ENCODE measurements at places on chromosomes 1 and 21.
A peak's percentile ranks its signal among the peaks of the same experiment; 100 is the strongest.

GRCh38 chr21:14284481-14284880 lies 68.5 kb downstream of the RBM11 start:
- DNase-seq = no peak

GRCh38 chr1:46400421-46400820 lies 6.3 kb downstream of the FAAH start:
- DNase-seq = no peak

GRCh38 chr1:90731382-90732050 lies 14.4 kb upstream of the BARHL2 start:
- no peak for DNase-seq

DNA sequence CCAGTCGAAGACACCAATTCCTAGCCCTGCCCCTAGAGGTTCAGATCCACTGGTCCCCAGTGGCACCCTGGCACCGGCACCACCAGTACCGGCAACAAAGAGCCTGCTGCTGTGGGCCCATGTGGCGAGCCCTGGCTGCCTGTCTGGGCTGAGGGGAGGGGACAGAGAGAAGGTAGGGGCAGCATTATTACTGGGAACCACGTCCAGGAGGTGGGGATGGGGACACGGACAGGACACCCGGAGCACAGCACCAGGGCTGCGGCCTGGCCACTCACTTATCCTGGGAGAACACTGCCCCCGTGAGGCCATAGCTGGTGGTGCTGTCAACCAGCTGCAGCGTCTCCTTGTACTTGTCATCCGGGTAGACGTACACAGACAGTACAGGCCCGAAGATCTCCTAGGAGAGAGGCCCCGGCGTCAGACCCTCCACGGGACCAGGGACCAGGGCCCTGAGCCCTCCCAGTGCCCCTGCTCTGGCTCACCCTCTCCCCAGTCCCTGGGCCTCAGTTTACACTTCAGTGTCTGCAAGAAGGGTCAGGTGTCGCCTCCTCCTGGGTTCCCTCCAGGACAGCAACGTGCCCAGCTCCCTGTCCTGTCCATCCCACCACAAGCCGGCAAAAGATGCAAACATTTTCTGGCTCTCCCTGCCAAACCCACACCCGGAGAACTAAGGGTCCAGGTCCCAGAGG lies 15.8 kb upstream of the TAS1R2 start:
- peak; percentile 34 for DNase-seq

DNA sequence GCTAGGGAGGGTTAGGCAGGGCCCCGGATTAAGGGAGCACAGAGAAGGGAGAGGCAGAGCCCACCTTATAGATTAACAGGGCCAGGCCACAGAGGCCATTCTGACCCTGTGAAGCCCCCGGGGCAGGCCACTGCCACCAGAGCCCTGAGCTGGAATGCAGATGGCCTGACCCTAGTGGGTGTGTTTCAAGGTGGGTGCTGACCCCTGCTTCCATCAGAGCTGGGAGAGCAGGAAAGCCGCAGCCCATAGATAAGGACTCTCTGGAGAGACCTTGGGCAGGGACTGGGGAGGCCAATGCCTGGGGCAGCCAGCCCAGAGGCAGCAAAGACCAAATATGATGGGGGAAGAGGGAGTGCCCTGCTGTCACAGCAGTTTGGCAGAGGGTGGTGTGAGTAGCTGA lies 35.9 kb downstream of the NCMAP start:
- DNase-seq = no peak

DNA sequence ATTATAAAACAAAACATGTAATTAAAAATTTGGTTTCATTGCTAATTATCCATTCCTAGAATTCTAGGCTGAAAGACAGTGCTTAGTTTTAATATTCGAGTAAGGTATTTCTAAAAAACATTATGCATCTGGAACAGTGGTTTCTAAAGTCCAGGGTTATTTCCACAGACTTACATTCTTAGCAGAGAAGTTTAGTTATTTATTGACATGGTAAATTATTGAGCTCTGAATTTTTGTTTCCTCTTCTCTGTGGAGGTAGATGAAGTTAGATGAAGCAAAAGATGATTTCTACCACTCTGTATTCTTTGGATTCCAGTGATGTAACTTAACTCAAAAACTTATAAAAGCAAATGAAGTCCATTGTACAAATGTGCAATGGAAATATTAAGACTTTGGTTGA lies 709.4 kb downstream of the MRPL39 start:
- DNase-seq = no peak

- DNase-seq = no peak
Measured at GRCh38 chr21:35475762-35476161, 426.7 kb upstream of the RUNX1 start.

- no peak for DNase-seq
Measured at GRCh38 chr1:88877382-88877825, 14.0 kb downstream of the GTF2B start.

DNA sequence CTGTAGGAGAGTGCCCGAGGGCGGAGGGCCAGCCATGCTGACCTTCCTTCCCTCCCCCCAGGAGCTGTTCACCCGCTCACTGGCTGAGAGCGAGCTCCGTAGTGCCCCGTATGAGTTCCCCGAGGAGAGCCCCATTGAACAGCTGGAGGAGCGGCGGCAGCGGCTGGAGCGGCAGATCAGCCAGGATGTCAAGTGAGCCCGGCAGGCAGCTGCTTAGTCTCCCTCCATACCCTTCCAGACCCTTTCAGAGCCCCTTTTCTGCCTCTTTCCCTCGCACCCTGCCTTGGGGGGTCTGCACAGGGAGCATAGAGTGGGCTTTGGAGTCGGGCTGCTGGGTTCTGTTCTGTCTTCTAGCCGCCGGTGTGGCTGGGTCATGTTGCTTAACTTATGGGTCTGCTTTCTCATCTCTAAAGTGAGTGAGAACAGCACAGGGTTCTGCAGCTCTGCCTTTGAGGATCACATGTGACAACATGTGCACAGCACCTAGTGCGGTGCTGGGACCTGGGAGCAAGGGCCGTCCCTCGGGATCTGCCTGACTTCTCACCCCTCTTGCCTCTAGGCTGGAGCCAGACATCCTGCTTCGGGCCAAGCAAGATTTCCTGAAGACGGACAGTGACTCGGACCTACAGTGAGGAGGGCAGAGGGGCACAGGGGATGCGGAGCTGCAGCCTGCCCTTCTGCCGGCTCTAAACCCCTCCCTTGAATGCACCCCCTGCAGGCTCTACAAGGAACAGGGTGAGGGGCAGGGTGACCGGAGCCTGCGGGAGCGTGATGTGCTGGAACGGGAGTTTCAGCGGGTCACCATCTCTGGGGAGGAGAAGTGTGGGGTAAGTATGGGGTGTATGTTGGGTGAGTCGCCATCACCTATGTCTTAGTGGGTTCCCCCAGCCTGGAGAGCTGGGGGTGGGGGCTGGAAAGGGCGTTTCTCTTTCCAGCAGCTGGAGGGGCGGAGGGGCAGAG lies 6.2 kb downstream of the AMPD2 start:
- no peak for DNase-seq

DNA sequence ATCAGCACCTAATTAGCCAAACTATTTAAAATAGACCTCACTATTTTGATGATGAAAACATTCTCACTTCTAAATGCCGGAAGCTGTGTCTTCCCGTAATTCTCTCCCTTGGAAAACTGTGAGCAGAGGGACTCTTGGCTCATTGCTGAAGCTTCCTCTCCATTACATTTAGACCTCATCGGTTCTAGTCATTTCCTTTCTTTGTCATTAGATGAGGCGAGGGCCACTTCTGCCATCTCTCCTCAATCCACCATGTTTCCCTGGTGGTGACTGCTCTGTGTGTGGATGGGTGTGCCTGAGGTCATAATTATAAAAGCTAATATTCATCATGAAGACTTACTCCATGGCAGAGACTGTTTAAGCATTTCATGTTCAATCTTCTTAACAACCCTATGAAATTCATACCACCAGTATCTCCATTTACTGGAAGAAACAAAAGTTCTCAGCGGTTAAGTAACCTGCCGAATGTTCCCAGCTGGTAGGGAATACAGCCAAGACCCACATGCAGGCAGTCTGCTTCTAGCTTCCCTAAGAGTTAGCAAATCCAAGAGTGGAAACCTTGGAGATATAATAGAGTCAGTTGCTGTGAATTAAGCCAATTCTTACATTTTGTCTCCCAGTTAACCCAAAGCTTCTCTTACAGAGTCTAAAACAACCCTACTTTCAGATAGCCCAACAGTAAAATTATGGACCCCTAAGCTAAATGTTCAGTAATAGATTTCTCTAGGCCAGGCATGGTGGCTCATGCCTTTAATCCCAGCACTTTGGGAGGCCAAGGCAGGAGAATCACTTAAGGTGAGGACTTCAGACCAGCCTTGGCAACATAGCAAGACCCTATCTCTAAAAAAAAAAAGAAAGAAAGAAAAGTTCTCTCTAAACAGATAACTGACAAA lies 156.2 kb downstream of the ZBTB18 start:
- no peak for DNase-seq

DNA sequence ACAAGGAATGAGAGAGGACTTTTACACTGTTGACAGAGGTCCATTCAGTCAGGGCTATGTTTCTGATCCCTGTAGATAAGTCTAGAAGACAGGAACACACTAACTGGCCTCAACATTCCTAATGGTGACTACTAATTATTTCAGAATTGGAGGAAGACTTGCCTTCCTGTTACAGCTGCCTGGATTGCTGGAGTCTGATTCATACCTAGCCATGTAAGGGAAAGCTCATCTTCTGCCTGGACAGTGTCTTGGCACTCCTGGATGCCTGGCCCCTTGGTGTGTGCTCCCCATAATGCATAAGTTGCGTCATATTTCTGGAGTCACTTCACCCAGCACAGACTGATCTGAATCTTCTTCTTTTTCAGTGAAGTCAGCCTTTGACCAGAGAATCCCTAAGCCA lies 326.0 kb upstream of the RUNX1 start:
- no peak for DNase-seq

DNA sequence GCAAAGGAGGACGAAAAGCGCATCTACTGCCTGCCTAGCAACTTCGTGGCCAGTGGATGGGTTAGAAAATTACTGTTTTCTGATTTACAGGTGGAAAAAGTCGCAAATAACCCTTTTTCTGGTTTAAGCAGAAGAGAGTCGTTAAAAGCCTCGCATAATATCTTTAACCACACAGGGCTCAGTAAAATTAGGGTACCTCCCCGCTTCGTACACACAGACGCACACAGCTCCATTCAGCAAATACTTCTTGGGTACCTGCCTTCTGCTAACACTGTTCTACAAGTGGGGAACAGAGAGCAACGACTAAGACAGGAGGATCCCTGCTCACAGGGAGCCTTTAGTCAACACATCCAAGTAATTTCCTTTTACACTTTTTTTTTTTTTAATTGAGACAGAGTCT lies 704 bp downstream of the ALG6 start:
- no peak for DNase-seq

- DNase-seq = no peak
Measured at GRCh38 chr1:81801651-81802456, 1.1 kb downstream of the ADGRL2 start.

GRCh38 chr1:209746451-209747165 lies 9.2 kb upstream of the TRAF3IP3 start:
- DNase-seq = no peak

GRCh38 chr1:221839782-221840395 lies 98.0 kb upstream of the DUSP10 start:
- peak; percentile 30 for DNase-seq

DNA sequence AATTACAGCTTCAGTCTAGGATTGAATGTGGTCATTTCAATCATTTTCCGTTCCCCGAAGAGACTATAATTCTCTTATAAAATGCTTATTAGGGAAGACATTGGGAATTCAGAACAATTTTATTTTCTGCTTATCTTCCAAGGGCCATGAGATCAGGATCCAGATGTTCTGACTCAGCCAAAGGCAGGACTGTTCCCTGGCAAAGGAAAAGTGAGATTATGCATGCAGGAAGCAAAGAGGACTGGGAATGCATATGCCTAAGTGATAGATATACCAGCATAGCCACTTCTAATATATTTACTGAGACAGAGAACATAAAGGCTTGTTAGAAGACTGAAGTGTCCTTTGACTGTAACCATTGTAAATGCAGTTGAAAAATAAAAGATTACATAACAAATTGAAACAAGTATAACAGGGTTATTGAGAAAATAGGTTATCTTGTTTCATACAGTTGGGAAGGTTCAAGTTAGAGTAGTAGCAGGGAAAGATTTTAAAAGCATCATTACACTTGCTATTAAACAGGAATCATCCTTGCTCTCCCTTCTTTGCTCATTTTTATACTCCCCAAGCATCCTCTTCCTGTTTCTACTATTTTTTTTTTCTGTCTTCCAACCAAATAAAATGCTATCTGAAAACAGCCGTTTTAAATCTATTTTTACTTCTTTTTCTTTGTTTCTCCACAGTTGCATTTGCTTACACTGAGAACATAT lies 439.6 kb upstream of the ADAMTS5 start:
- no peak for DNase-seq

DNA sequence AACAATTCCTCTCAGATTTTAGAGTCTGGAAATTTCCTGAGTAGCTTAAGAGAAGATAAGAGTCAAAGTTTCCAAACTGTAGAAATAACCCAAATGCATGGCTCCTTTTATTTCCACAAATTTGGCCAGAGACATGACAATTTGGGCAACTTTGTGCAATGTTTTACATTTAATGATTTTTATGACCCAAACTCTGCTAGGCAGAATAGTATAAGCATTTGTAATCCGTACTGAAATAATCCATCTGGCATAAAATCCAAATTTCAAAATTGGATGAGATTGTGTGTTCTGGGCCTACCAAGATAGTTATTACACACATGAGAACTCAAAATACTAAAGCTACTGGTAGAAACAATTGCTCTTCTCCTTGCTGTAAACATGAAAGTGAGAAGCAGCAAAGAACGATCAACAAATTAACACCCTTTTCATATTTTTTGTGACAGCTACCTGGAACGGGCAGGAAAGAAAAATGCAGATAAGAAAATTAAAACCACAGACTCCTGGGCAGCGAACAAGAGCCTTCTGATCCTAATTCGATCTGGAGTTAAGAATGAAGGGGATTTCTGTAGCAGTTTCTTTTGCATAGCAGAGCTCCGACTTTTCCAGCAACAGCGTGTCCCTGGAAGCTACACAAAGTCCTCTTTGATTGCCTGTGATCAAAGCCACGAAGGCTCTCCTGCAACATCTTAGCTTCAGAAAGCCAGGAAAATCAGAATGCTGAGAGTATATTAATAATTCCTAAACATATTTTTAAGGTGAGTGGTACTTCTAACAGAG lies 191.2 kb downstream of the GRIK1 start:
- DNase-seq = no peak

GRCh38 chr1:229316166-229316565 lies 26.7 kb downstream of the CCSAP start:
- no peak for DNase-seq

DNA sequence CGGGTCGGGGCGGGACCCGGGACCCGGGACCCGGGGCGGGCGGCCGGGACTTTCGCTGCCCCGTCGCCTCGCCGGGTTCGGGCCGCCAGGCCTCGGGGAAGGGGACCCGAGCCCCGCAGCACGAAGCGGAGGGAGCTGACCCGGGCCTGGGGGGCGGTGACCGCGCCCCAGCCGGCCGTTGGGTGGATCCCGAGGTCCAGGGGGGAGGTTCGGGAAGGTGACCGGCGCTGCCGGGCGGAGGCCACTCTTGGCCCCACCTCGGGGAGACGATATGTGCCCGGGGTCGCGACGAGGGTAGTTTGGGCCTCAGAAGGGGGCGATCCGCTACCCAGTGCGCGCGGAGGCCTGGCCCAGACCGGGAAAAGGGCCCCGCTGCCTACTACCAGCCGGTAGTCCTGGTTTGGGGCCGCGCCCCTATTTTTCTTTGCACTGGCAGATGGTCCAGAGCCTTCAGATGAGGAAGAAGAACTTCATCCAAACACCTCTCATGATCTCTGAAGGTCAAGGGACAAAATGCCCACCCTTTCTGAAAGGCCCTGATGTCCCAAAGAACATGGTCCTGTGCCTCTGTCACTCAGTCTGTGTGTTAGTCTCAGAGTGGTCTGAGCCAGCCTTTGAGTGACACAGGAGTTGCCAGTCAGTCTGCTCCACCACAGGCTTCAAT lies 766 bp downstream of the AGO4 start:
- no peak for DNase-seq
